ENCODE measurements at places on chromosomes 1 and 21.

- no peak for DNase-seq
Measured at GRCh38 chr1:240652961-240653409, 41.0 kb upstream of the GREM2 start.

GRCh38 chr1:211638689-211639101 is 36.7 kb downstream of the NEK2 start:
- DNase-seq = no peak

DNA sequence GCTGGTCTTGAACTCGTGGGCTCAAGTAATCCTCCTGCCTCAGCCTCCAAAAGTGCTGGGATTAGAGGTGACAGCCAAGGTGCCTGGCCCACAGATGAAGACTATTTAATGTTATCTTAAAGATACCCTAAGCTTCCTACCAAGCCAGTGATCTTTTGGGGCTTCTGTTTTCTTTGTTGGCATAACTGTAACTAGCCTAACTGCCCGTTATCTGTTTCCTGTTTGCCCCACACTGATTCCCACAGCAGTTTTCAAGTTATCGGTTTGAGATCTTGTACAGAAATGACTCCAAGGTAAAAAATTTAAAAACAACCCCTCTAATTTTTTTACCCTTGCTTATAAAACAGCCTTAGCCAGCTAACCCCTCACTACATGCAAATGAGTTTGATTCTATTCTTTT is 12.4 kb downstream of the SELL start:
- no peak for DNase-seq

DNA sequence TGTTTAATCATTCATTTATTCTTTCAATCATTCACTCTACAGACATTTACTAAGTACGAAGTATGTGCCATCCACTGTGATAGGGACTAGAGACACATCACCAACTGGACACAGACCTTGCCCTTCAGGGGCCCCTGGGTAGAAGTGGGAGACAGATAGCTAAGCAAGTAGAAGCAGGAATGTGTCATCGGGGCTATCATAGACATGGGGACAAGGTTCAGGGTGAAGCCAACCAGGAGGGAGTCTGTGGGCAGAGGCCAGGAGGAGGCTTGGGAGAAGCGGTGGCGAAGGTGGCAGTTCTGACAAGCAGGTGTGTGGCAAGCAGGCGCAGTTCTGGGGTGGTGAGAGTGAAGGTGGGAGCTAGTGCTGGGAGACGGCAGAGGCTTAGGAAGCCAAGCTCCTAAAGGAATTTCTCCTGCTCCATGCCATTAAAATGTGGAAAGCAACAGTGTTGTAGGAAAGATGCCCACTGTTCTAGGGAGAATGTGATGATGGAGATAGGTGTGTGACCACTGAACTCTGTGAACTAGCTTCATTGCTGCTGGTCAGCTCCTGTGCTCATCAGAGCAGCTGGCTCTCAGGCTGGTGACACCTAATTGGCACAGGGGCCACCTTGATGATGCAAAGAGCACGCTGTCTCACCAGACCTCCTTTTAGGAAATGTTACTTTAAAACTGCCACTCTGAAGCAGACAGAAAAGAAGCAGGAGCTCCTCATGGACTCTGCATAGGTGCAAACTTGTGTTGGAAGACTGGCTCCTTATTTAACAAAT is 79.7 kb upstream of the LPGAT1 start:
- DNase-seq = no peak

DNA sequence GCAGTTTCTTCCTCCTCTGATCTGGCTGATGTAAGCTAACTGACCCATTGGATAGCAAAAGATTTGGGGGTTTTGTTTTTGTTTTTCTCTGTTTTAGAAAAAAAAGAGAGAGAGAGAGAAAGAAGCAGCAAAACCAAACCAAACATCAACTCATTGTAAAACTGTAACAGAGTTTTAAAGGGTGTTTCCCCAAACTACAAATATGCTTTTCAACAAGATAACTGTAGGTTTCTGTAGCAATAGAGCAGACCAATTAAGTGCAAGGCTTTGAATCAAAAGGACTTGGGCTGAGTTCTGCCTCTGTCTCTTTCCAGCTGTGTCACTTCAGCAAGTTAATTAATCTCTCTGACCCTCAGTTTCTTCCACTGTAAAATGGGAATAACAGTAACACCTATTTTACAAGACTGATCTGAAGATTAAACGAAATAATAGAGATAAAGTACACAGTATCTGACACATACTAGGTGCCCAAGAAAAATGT is 44.5 kb downstream of the RRAGC start:
- DNase-seq = no peak

DNA sequence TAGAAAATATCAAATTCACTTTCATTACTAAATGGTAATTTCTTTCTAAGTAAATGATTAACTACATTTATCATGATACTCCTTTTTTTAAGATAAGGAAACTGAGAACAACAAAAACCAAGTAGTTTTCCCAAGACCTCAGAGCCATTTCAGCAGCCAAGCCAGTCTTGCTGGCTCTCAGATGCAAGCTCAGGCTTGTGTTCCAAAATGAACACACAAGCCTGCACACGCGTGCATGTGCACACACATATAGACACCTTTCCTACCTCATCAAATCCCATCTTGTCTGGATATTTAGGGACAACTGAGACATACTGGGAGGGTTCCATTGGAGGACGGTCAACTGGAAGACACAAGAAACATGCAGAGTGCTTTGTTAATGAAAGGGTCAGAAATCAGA is 83.0 kb downstream of the COLGALT2 start:
- DNase-seq = no peak

DNA sequence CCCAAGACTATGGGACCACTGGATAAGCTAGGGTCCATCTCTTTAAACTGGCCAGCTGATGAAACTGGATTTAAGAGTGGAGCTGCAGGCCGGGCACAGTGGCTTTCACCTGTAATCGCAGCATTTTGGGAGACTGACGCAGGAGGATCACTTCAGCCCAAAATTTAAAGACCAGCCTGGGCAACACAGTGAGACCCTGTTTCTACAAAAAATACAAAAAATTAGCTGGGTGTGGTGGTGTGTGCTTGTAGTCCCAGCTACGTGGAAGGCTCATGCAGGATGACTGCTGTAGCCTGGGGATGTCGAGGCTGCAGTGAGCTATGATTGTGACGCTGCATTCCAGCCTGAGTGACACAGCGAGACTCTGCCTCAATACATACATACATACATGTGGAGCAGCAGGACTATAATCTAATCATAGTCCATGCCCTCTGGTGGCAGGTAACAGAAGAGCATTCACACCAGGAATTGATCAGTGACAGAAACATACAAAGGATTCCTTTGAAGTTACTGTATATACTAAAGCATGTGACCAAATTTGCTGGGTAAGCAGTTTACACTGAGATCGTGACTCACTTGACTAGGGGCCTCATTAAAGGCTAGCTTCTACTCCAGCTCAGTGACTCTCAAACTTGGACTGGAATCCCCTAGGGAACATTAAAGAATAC is 101.5 kb upstream of the SLFNL1 start:
- no peak for DNase-seq

DNA sequence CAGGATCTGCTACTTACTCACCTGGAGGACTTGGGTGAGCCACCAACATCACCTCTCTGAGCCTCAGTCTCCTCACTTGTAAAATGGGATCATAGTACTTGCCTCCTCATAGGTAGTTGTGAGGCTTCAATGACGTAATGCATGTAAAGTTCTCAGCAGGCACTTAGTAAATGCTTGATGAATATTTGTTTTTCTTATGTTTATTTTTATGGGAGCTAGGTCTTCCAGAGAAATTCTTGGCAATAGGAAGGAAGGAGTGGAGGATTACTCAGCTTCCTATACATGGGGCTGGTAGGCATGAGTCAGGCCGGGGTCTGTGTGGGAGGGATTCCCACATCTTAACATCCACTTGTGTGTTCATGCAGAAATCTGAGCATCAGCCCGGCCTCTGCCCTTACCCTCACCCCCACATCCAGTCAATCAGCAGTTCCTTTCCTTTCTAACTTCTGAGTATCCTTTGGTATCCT is 95.4 kb upstream of the USP24 start:
- no peak for DNase-seq

All from stimulated activated CD4-positive, alpha-beta T cell treated with anti-CD3 and anti-CD28 coated beads, Interleukin-12 subunit alpha, Interleukin-12 subunit beta, amount 100 ng/mL, for 48 hours (primary cell).